ENCODE measurements at places on chromosomes 5 and 9.
A peak's percentile ranks its signal among the peaks of the same experiment; 100 is the strongest.

- H3K4me1 ChIP-seq: no peaks in the 10 kb centered on the region
- H3K36me3 ChIP-seq: no peaks in the 10 kb centered on the region
- DNase-seq: no peak
Measured at GRCh38 chr5:89211836-89212235, 328.9 kb upstream of the MEF2C start.

DNA sequence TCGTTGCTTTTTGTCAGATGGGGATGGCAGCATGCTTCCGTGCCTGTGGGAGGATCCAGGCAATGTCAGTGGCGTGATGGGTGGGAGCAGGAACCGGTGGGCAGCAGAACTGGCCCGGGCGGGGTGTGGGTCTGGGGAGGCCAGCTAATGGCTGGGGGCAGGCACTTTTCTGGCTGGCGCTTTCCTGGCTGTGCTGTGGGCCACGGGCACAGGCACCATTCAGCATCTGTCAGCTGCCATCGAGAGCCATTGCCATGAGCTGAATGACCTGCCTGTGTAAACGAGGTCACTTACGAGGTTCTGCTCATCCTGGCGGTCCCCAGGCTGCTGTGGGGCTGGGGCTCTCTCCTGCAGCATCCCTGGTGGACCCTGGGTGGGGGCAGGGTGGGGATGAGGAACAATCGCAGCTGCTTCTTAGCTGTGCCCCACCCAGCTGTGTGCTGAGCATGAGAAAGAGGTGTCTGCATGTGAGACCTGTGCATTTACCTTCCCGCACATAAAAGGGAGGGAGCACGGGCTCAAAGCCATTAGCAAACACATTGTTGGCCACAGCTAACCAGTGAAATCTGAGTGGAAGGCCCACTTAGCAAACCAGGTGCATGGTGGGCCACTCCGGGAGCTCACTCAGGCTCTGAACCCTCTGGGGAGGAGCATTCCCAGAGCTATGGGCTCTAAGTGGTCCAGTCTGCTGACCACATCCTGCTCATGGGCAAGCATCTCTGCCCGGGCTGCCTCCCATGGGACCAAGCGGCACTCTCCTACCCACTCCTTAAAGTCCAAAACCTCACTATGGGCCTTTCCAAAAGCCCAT is 41.3 kb upstream of the OLFM1 start:
- H3K36me3 ChIP-seq: no peaks in the 10 kb centered on the region
- no peak overlapping the region for H3K27ac ChIP-seq
- no peak overlapping the region for H3K4me3 ChIP-seq
- no peak for DNase-seq
- H3K27me3 ChIP-seq: peaks cover 5% of the 10 kb centered on the region
- H3K4me1 ChIP-seq: no peaks in the 10 kb centered on the region

DNA sequence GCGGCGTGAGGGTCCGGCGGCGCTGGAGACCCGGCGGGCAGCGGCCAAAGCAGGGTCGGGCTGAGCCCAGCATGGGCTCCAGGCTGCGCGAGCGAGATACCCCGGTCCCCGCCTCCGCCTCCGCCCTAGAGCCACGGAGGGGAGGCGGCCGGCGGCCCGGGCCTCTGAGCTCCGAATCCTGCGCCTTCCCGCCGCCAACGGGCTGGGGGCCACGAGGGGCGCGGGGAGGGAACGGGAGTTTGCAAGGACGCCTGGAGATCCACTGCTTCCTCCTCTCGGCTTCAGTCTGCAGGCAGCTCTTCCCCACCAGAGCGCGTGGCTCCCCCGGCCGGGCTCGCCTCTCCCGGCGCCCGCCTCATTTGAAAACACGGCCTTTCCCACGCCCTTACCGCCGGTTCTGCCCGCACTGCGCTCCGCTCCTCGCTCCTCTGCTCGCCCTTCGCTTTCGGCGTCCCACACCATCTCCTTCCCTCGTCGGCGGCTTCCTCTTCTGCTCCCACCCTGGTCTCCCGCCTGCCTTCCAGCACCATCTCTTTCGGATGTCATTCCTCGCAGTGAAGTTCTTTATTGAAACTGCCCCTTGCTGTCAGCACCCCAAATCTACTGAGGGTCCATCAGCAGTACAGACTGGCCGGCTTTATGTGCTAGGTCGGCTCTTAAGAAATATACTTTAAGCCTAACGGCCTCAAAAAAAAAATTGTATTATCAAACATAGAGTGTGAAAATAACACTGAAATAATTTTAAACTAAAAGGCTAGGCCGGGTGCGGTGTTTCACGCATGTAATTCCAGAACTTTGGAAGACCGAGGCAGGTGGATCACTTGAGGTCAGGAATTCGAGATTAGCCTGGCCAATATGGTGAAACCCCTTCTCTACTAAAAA is 105.0 kb upstream of the FAM120A start:
- H3K36me3 ChIP-seq: no peaks in the 10 kb centered on the region
- H3K27me3 ChIP-seq: peaks cover 50% of the 10 kb centered on the region
- H3K4me1 ChIP-seq: no peaks in the 10 kb centered on the region

DNA sequence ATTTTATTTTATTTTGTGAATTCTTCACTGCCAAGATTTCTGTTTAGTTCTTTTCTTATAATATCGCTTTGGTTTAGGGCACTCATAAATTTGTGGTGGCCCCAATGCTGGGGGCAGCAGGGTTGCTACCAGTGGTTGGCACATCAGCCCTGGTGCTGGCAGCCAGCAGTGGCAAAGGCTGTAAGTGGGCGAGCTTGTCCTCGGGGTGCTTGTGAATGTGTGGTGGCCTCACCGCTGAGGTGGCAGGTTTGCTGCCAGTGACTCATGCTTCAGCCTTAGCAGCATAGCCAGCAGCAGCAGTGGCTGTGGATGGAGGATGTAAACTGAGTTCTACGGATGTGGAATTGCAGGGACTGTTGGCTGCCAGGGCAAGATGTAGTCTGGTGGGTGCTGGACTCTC is 262.9 kb upstream of the DMAC1 start:
- no peaks in the 10 kb centered on the region for H3K36me3 ChIP-seq
- no peak overlapping the region for H3K4me3 ChIP-seq
- H3K4me1 ChIP-seq: no peaks in the 10 kb centered on the region
- H3K27ac ChIP-seq: no peak overlapping the region
- DNase-seq: no peak

DNA sequence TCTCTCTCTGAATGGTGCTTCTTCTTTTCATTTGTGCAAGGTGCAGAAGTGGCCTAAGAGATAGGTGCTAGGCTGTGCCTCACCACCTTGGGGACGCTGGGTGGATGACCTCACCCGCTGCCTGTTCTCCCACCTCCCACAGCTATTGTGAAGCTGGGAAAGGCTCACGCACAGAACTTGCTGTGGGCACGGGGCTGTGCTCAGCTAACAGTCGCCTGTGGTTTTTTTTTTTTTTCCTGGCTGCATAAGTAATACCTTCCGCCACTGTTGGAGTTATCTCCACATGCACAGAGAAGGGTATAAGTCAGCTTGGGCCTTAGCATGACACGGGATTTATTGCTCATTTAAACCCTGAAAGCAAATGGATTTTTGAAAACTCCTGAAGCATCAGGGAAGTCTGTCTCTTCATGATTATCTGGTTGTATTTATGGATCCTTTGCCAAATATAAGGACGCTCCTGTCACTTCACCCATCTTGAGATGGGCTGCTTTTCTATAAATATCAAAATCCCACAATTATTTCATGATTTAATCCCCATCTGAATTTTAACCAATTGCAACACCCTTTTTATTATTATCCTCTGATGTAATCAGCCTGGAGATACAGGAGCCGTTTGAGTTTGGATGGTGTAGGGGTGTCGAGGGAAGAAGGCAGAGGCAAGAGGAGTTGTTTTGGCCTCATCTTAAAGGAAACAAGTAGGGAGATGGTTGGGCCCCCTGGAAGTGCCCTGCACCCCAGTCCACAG is 9.0 kb downstream of the DBH start:
- H3K27ac ChIP-seq: no peak overlapping the region
- no peaks in the 10 kb centered on the region for H3K36me3 ChIP-seq
- H3K4me3 ChIP-seq: no peak overlapping the region
- H3K27me3 ChIP-seq: no peaks in the 10 kb centered on the region

- H3K36me3 ChIP-seq: no peaks in the 10 kb centered on the region
- DNase-seq: no peak
- H3K27me3 ChIP-seq: no peaks in the 10 kb centered on the region
- peak overlapping the region; percentile 97 for H3K27ac ChIP-seq
Measured at GRCh38 chr9:124661271-124661670, 109.8 kb downstream of the NR6A1 start.

GRCh38 chr9:135565141-135565628 is 3.6 kb downstream of the PAEP start:
- no peaks in the 10 kb centered on the region for H3K4me1 ChIP-seq
- H3K4me3 ChIP-seq: no peak overlapping the region
- no peaks in the 10 kb centered on the region for H3K36me3 ChIP-seq
- peak; percentile 6 for DNase-seq
- no peaks in the 10 kb centered on the region for H3K27me3 ChIP-seq

DNA sequence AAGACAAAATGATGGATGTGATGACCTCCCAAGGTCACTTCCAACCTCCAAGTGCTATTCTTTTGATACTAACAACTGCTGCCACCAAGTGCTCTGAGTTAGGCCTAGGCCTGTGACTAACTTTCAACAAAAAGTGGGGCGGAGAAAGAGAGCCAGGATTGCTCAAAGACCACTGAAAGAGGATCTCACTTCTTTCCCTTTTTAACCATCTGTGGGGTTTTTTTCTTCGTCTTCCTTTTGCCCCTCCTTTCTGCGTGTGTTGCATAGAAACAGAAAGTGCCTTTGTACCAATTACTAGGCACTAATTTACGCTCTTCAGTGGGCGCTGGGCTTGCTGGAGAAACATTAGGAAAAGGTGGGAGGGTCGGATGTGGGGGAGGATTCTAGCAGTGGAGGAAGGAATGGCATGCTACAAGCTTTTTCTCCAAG is 8.0 kb downstream of the KLF9 start:
- no peaks in the 10 kb centered on the region for H3K27me3 ChIP-seq
- H3K4me1 ChIP-seq: peaks cover 12% of the 10 kb centered on the region
- no peak overlapping the region for H3K4me3 ChIP-seq
- no peaks in the 10 kb centered on the region for H3K36me3 ChIP-seq
